Memory B cell (primary cell): ENCODE measurements at places on chromosomes 12 and 14.
A peak's percentile ranks its signal among the peaks of the same experiment; 100 is the strongest.

DNA sequence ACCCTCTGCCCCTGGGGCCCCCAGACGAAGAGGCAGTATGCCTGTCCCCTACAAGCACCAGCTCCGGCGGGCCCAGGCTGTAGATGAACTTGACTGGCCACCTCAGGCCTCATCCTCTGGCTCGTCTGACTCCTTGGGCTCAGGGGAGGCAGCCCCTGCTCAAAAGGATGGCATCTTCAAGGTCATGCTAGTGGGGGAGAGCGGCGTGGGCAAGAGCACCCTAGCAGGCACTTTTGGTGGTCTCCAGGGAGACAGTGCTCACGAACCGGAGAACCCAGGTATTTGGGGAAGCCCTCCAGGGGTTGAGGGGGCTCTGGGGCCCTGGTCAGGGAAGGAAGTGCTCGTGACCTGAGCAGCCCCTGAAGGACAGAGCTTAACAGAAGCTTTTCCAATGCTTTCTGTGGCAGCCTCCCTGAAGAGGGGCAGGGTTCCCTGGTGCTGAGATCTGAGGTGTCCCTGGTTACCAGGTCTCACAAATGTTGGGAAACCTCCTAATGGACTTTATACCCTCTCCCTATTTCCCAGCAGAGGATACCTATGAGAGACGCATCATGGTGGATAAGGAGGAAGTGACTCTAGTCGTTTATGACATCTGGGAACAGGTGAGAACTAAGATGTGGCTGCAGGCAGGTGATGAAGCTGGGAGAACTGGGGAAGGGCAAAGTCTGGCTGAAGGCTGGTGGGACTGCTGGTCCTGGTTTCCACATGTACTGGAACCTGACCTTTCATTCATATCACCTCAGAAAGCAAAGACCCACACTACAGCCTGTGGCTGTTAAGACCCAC, 1.9 kb downstream of the REM2 start:
- DNase-seq: no peak

DNA sequence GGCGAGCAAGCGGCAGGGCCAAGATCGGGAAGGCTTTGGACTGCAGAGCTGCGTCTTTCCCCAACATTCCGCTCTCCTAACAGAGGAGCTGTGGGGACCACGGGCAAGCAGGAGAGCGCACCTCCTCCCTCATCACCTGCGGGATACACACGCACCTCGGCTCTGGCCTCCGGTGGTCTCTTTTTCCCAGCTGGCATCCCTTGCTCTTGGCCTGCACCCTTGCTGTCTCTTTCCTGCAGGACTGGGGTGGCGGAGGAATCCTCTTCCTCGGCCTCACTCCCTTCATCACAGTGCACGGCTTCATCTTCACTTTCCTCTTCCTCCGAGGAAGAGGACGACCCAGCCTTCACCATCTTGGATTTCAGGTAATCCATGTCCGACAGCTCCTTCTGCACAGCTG, 8.5 kb downstream of the RBM19 start:
- no peak for DNase-seq

- DNase-seq: no peak
Measured at GRCh38 chr12:114499338-114499737, 93.4 kb upstream of the TBX5 start.

GRCh38 chr14:104356020-104356737, 217.8 kb downstream of the KIF26A start:
- DNase-seq: no peak

GRCh38 chr12:131752451-131752850, 41.6 kb downstream of the SFSWAP start:
- no peak for DNase-seq

- DNase-seq: no peak
Measured at GRCh38 chr14:67538501-67538900, 5.4 kb downstream of the PLEKHH1 start.

DNA sequence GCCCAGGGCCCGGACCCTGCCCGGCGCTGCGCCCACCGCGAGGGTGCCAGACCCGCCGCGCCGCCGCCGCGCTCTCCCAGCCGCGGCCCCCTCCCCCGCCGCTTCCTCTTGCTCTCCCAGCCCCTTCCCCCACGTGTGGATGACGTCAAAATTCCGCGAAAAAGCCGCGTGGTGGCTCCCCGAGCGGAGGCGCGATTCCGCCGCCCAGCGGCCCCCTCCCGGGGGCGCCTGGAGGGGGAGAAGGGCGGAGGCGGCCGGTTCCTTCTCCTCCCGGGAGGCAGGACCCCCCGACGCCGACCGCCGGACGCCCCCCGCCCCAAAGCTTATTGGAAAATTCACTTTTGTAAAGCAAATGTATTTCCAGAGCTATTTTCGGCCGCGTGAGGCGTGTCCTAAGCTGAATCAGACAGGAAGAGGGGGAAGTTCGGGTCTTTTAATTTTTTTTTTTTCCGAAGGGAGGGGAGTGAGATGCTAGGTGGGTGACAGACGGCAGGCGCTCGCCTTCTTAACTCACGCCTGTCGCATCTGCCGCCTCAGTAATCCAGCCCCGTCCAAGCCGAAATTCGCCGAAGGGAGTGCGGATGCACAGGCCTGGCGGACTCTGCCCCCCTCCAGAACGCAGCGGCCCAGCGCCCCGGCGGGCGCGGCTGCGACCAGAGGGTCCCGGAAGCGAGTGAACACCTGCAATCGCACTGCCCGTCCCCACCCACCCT, 4.1 kb upstream of the CCND2 start:
- peak; percentile 87 for DNase-seq

DNA sequence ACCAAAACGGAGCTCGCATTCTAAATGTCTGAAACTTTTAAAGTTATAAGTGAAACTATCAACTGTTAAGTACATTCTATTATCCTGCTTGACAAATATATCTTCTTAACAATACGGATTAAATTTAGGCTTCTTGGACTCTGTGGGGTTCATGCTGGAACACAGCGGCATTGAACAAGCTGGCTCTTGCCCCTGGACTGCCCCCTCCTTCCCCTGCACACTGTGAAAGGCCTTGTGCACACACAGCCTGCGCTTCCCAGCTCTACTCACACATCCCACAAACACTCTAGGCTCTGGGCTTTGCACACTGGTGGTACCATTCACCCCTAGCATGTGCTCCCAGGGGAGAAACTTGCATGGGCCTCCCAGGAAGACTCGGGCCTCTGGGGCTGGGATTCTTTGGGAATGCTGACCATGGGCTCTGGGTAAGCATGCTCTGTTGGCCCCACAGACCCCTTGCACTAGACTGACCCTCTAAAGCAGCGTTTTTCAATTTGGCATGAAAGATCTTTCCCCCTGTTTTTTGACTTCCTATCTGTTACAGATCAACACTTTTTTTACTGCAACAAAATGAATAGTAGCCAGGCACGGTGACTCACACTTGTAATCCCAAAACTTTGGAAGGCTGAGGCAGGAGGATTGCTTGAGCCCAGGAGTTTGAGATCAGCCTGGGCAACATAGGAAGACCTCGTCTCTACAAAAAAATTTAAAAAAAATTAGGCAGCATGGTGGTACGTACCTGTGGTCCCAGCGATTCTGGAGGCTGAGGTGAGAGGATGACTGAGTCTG, 96.2 kb upstream of the CPM start:
- DNase-seq: no peak

DNA sequence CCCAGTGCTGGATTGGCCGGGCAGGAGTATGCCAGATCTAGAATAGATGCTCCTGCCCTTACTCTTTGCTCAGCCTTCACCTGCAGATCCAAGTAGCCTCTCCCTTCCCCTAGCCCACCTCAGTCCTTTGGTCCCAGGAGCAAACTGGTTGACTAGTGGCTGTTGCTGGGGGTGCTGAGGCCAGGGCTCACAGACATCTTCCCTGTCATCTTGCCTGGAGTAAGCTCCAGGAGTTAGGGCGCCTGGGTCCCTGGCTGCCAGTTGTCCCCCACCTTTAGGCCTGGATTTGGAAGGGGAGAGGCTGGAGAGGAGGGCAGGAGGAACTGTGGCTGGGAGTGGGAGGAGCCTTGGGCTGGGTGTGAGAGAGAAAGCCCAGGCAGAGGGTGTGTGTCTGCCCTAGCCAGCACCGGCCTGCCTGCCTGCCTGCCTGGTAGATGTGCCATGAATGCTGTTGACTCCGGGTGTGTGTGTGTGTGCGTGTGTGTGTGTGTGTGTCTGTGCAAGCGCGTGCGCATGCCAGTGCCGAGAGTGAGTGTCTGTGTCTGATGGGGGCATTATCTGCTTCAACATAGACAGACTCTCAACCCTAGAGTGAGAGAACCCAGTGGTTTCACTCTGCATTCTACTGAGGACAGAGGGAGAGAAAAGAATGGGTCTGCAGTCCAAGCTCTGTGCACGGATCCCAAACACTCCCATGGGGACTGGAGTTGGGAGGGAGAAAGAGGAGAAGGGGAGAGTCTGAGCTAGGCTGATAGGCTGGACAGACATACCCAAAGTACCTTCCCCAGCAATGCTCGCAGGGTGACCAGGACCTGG, 845 bp upstream of the RARG start:
- DNase-seq: no peak

GRCh38 chr12:125512541-125513298, 447.5 kb downstream of the AACS start:
- no peak for DNase-seq

GRCh38 chr14:89959853-89960445, 4.2 kb downstream of the TDP1 start:
- DNase-seq: no peak

DNA sequence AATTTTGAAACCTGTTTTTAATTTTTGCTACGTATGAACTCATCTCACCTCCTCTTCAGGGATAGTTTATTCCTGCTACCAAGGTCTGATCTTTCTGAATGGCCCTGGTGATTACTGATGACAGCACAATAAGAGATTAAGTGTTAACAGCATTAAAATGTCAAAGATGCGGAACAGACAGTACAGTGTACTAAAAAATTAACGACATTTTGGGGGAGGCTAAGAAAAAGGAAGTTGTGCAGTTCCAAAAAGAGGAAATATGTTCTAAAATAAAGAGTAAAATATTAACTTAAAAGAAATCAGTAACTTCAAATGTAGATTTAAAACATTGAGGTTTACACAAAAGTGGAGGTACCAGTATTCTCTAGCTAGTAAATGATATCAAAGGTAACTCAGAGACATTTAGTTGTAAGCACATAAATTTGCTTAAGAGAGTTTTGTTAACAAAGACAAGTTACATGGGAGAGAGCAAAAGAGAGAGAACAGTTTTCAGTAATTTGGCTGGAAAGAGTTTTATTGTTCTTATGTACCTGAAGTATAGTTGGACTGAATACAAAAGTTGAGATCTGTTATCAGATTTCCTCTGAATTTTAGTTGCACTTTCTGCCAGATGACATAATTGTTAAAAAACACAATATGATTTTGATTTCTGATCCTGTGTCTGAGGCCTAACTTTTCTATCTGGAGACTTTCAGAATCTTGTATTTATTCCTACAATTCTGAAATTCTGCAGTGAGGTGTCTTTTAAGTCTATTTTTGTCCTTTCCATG, 4.2 kb upstream of the CLECL1 start:
- DNase-seq: no peak
